ENCODE measurements at places on chromosomes 12 and 14.

DNA sequence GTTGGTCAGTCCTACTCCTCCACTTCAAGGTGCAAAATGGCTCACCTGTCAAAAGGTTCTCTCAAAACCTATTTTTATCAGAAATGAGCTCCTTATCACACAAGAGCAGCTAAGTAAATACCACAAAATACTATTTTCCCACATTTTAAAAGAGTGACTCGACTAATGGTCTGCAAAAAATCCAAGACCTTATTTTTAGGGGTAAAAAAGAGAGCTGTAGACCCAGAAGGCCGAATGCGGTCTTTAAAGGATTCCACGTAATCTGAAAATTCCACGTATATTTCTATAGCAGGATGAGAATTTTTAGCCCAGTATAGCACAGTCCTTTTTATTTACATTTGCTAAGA is 3.8 kb downstream of the C14orf93 start:
- no peak for DNase-seq

DNA sequence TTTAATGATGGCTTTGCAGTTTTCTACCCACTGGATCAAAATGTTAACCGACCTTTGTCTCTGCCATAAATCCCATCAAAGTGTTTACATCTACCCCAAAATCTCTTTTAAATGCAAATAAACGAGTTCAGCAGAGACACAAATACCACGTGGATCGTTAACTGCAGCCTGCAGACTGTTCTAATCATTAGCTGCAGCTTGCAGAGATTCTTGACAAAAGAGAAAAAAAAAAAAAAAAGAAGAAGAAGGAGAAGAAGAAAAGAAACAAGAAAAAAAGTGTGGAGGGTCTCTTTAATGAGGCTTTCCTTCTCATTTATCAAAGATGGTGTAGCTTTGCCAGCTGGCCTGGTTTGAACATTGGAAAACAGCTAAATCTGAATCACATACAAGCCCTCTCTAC is 275.7 kb downstream of the NEDD1 start:
- DNase-seq = no peak

- DNase-seq = no peak
Observed at GRCh38 chr14:106622200-106622745, 1095.9 kb downstream of the TMEM121 start.

GRCh38 chr14:96204151-96205058 is at the start of gene BDKRB2:
BDKRB2 (plus strand) TSS chr14:96204839; CDS start chr14:96237108, 32,269 bp downstream.
- DNase-seq = no peak

- no peak for DNase-seq
Observed at GRCh38 chr12:20188930-20189653, 179.2 kb upstream of the PDE3A start.

DNA sequence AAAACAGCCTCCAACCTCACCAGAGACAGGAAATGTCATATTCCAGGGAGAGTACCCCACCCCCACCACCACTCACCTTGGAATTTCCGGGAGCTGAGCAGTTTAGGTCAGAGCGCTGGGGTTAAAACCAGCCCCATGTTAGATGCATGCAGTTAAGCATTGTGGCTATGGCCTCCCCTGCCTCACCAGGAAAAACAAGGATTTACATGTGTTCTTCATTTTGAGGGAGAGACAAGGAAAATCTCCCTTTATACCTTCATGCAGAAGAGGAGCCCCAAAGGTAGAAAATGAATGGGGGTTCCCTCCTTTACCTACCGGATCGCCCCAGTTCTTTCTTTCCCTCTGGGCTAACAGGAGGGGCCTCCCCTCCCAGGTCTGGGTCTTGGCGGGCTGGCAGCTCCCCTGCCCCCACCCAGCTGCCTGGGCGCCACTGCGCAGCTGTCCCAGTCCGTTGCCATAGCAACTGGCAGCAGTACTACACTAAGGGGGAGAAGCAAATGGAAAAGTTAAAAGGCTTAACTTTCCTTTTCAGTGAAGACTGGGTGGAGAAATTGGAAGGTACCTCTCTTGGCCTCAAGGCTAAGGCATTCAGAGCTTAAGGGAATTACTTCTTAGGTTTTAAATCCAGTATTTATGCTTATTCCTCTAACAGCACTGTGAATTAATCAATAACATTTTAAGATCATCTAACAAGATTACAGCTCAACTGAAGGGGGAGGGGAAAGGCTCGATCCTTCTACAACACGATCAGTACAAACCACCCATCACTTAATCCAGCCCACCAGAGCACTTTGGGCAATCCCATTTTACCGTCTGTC is 20.5 kb downstream of the CBX5 start:
- DNase-seq = peak; percentile 59

GRCh38 chr12:27285403-27285802 is 41.3 kb downstream of the STK38L start:
- DNase-seq = no peak

DNA sequence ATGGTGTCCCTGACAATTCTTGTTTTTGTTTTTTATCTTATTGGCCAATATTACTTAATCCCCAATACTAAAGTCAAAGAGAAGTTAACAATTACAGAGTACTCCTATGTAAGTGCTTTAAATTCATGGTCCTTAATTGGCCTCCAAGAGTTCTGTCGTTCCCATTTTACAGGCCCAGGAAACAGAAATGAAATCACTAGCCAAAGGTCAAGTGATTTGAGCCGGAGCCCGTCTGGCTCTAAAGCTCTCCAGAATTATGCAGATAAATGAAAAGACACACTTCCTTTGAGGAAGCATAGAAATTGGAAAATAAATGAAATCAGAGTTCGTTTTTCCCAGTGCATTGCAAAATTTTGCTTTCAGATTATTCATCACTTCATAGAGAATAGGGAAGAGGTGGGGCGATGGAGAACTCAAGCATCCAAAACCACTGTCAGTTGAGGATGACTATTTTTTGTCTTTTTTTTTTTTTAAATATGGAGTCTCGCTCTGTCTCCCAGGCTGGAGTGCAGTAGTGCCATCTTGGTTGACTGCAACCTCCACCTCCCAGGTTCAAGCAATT is 78.5 kb downstream of the MAP1LC3B2 start:
- DNase-seq = no peak

- DNase-seq = no peak
Observed at GRCh38 chr12:114141921-114142564, 175.9 kb upstream of the RBM19 start.

GRCh38 chr14:77107228-77107627 is 9.2 kb downstream of the CIPC start:
- no peak for DNase-seq

DNA sequence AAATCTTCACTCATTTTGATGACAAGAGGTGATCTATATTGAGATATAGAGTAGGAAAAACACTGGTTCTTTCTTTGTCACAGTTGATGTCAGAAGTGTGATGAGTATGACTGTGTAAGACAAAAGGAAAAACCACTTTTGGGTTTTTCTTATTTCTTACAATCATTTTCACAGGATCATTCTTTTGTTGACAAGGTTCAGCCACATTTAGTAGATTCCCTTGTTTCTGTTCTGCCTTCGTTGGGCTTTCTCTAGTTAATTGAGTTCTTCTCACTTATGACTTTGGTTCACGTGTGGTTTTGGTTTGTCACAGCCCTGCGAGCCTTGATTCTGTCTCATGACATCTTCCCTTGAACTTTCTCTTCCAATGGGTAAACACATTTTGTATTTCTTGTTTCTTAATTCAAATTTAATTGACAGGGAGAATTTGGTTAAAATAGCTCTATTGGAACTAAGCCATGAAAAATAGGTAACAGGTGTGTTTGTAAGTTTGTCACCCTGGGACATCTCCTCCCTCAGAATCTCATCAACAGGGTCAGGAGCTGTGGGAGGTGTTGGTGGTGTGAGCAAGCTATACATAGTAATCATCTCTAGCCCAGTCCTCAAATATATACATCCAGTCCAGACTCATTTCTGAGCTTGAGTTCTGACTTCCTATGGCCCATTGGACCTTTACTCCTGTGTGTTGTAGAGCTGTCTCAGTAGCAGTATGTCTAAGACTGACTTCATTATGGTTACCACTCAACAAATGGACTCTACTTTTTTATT is 255.3 kb downstream of the BMP4 start:
- DNase-seq = no peak

DNA sequence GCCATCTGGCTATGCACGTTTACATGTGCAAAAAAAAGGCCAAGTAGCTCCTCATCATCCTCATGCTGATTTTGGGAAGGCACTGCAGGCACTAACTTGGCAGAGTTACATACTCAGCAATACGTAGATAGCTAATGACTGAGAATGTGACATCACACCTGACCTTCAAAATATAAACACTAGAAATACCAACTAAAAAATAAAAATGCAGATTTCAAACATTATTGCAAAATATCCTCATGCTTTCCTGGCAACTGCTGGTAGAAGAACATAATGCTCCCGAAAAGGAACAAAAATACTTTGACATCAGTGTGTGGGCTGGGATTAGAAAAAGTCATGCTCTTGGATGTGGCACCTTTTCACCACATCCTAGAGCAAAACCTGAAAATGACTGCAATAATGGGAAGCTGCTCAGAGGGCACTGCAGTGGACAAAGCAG is 153.2 kb upstream of the ABCD2 start:
- DNase-seq = no peak

DNA sequence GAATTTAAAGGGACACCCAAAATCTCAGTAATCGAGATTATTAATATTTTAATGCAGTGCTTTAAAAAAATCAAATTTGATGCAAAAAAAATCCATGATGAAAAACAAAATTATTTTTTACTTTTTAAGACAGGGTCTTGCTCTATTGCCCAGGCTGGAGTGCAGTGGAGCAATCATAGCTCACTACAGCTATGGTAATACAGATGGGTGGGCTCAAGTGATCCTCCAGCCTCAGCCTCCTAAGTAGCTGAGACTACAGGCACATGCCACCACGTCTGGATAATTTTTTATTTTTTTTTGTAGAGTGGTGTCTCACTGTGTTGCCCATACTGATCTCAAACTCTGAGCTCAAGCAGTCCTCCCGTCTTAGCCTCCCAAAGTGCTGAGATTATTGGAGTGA is 62.9 kb downstream of the TRAF3 start:
- no peak for DNase-seq

DNA sequence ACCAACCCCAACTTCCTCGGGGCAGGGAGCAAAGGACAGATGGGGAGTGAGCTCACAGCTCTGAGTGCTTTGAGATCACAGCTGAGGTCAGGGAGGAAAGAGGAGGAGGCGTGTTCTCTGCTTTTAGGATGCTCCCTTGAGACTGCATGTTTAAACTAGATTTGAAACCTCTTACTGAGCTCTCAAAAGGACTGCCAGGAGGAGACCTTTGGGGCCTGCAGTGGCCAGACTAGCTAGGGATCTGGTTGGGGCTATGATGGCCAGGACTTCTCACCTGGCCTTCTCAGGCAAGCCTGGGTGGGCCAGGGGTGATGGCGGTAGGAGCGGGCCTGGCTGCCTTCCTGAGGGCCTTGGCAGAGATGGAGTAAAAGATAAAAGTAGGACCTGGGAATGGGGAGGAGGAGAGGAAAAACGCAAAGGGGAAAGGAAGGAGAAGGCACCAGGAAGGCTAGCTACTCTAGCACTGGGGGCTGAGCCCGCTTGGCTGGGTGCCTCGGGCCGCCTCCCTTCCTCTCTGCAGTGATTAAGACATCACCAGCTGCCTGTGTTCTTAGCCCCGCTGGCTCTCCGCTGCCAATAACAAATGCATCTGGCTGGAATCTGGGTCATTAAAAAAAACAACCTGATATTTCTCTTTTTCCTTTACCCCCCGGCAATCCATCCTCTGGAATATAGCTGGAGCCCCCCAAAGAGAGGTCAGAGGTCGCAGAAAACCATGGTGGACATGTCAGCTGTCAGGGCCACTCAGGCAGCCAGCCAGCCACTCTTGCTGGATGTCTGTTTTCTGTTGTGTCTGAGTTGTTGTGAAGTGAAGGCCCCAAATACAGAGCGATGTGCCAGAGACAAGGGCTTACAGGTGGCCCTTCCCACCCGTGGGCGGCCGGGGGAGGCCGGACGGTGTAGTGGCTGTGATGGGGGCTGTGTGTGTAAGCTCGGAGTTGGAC is 141.3 kb downstream of the TSPAN9 start:
- DNase-seq = no peak

DNA sequence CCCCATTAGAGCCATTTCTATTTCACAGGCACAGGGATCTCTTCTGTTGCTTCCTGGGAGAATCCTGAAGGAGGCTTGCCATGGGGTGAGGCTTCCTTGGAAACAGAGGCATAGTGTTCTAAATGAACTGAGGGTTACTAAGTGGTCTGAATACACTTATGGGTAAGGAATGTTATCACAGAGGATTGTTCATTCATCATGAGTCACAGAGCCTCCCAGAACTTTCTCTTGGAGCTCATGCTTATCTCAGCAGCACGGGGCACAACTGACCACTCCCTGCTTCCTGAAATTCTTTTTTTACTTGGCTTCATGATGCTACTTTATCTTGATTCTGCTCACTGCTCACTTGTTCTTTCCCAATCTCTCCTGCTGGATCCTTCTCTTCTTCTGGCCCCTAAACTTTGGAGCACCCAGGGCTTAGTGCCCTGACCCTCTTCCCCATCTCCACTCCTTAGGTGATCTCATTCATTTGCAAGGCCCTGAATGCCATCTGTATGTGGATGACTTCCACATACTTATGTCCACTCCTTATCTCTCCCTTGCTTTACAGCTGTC is 57.9 kb downstream of the ANO6 start:
- no peak for DNase-seq

- DNase-seq = no peak
Observed at GRCh38 chr14:41201696-41202095, 405.0 kb upstream of the LRFN5 start.

DNA sequence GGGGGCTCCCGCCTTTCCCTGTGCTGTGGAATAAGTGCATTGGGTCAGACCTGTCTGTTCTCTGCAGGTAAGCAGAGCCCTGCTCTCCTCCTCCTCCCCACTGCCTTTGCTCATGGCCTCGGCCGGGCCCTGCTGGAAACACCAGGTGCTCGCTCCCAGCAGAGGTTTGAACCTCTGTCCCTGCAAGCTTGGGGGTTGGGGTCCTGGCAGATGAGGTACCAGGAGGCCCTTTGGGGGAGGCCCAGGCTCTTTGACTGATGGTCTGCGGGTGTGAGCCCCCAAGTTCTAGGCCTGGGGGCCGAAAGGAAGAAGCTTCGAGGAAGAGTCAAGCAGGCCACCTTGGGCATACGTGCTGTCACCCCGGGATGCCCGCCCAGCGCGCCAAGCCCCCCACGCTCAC is 22.1 kb upstream of the CEP170B start:
- no peak for DNase-seq

DNA sequence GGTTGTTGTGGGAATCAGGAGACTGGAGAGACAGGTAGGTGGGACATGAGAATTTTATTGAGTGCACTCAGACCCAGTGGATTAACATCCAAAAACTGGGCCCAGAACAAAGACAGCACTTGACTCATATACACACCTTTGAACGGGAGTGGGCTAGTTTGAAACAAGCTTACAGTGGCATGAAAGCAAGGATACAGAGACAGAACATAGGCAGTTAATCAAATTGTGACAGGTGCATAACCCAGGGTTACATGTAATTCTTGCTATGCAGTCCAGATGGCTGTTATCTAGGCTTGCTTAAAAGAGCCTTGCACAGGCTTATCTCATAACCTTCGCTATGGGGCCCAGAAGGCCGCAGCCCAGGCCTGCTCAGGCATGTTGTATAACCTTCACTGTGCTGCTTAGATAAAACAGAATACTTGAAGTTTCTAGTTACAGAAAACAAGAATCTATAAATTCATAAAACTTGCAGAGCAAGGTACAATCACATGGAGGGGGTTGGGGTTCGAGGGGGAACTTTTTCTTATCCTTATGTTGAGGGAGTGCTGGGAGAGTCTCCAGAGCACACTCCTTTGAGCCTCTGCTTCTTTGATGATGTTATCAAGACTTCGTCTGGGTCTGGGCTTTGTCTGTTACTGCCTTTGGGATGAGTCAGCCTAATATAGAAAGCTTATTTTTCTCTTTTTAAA is 81.7 kb downstream of the TNFAIP2 start:
- no peak for DNase-seq

GRCh38 chr12:50567926-50568325 is 63.1 kb downstream of the DIP2B start:
- DNase-seq = no peak

- no peak for DNase-seq
Observed at GRCh38 chr14:94702629-94703028, 67.3 kb downstream of the GSC start.

Data from GM12892 (cell line).